Cardiac septum (tissue), 1 donor: ENCODE measurements at places on chromosomes 5 and 9.

GRCh38 chr5:170183816-170184687 is 48.7 kb upstream of the C5orf58 start:
- DNase-seq: peak; percentile 86

DNA sequence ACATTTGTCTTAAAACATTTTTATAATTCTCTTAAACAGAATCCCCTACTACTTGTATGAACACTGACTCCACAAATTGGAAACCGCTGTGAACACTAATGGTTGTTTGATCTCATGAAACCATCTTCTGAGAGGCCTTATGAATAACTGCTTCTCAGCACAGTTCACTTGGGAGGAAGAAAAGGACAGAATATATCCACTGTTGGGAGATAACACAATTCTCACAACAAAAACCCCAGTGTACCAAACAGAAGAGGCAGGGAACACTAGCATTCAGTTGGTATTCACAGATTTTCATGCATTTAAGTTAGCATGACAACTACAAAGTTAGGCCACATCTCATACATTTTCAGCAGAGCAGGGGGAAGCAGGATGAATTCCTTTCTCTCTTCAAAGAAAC is 89.0 kb upstream of the SELENOP start:
- DNase-seq: no peak

DNA sequence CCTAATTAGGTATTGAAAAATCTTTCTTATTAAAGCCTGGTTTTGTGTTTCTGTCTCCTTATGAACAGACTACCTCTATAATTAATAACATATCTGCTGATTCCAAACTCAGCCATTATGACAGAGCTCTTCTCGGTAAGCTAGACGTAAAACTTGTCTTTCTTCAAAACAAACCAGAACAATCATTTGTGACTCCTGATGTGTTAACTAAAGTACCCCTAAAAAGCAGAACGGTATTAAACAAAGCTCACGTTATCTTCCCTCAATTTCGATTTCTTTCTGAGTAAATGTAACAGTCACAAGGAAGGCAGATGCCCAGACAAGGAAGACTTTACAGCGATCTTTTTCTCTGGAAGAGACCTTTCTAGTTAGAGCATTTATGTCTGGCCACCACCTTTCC is 1.8 kb downstream of the SEMA5A start:
- no peak for DNase-seq

- DNase-seq: no peak
Observed at GRCh38 chr5:82364497-82364896, 86.3 kb upstream of the RPS23 start.

- DNase-seq: peak; percentile 76
Observed at GRCh38 chr5:159208514-159209437, 577 bp downstream of the RNF145 start.

DNA sequence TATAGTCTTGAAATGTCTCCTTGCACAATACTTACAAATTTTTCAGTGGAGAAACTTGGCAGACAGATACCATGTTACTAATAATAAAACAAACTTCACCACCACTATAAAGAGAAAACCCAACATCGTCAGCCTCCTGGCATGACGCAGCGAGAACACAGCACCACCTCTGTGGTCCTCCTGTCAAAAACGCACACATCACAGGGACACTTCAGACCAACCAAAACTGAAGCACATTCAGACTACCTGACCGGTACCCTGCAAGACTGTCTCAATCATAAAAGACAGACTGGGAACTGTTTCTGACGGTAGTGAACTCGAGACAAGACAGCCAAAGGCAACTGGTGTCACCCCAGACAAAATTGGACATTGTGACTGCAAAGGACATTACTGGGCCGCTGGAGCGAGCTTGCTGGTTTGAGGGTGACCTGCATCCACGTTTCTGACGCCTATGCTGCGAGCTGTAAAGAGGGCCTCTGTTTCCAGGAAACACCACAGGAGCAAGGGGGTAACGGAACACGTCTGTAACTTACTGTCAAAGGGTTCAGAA is 34.4 kb downstream of the NSUN2 start:
- DNase-seq: no peak

GRCh38 chr5:181222630-181223057 is 437 bp upstream of the TRIM41 start:
- no peak for DNase-seq

DNA sequence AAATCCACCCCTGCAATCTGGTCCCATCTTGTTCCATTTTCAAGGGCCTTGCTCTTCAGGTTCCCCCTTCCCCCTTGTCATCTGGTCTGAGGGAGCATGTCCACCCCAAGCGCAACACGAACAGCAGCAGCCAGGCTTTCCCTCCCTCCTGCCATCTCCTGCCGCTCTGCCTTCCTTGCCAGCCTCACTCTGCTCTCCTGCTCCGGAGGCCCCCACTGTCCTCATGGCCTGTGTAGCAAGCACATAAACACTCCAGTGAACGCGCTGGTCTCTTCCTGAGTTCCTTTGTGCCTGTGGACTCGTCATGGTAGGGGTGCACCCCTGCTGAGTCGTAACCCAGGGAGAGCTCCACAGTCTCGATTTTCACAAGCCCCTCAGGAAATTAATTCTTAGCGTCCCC is 29.9 kb downstream of the TENT4A start:
- no peak for DNase-seq

DNA sequence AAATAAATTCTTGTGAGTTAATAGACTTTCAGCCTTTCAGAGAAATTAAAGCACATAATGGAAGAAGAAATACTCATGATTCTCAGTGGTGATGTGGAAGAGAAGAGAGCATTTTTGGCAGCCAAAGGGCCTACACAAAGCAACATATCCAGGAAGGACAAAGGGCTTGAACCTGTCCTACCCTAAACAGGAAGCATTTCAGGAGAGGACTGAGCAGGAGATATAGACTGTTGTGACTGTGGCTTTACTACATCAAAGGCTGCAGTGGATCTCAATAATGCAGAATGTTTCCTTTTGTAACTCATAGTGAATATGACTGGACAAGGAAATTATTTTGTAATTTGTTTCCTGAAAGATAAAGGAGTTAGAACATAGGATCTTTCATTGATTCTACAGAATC is 1.3 kb upstream of the PARP8 start:
- no peak for DNase-seq

- no peak for DNase-seq
Observed at GRCh38 chr5:54969856-54970828, 15.3 kb downstream of the ESM1 start.

GRCh38 chr5:99808657-99809230 is 726.4 kb upstream of the FAM174A start:
- DNase-seq: no peak
